Iris pigment epithelial cell (primary cell): ENCODE measurements at places on chromosomes 6 and 20.

DNA sequence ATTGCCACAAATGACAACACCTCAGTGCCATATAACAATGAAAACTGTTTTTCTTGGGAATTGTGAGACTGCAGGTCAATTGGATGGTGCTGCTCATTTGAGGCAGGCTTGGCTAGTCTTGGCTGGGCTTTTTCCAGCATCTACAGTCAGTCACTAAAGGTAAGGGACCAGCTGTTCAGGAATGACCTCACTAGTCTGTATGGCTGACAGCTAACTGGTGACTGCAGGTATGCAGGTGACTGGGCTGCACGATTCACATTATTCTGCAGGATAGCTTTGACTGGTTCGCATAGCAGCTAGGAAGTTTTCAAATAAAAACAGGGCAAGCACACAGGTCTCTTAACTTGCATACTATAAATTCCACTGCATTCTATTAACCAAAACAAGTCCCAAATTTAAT lies 22.1 kb upstream of the HMGCLL1 start:
- no peak for DNase-seq

DNA sequence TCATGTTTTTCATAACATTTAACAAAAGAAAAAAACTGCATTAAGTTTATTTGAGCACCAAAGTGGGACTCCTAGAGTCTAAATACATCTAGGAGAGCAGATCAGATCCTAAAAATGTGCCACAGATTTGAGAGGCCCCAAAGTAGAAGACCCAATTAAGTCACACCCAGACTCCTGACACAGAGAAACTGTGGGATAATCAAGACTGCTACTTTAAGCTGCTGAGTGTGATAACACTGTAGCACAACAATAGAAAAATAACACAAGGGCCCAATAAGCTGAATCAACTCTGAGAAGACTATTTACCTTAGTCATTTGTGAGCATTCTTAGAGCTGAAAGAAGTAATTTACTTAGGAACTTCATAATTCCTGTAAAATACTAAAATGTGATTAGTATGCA lies 26.0 kb downstream of the TRDN start:
- DNase-seq: no peak

GRCh38 chr6:35065870-35066269 lies 75.3 kb downstream of the TCP11 start:
- DNase-seq: no peak

GRCh38 chr6:97305414-97306066 lies 22.5 kb upstream of the MMS22L start:
- no peak for DNase-seq

DNA sequence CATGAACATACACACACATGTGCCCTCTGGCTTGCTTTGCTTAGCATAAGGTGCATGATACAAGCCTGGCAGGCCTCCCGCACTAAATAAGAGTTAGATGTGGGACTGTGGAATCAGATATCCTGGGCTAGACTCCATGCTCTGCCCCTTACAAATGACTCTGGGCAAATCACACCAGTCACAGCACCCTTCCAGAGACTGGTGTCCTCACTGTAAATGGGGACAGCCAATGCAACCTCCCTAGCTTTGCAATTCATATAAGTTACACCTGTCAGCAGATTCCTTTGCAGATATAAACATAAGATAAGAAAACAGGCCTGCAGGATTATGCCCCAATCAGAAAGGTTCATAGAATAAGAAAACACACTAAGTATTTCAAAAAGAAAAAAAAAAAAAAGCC lies 174.1 kb downstream of the PTPRT start:
- no peak for DNase-seq

DNA sequence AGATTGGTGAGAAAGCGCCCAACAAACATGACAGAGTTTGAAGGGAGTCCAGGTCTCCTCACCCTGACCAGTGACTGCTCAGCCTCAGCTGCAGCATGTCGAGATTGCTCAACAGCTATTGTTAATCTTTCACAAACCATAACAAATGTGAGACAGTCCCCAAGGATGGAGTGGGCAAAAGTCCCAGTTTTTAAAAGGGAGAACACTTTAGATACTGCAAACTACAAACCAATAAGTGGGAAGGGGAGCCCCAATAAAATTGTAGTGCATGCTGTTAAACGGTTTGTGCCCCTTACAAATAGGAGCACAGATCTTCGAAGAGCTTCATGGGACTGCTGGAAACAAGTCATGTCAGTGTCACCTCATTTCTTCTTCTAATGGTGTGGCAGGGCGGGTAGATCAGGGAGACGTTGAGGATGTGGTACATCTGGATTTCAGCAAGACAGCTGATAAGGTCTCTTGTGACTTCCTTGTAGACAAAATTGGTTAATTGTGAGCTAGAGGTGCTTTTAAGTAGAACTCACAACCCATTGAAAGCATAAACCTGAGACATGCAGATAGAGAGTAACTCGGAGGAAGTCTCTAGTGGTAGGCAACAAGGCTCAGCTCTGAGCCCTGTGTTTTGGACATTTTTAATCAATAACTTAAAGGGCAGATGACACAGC lies 134.0 kb upstream of the ARMC2 start:
- DNase-seq: peak; percentile 45

GRCh38 chr6:140446241-140446640 lies 1071.8 kb upstream of the CITED2 start:
- DNase-seq: no peak

DNA sequence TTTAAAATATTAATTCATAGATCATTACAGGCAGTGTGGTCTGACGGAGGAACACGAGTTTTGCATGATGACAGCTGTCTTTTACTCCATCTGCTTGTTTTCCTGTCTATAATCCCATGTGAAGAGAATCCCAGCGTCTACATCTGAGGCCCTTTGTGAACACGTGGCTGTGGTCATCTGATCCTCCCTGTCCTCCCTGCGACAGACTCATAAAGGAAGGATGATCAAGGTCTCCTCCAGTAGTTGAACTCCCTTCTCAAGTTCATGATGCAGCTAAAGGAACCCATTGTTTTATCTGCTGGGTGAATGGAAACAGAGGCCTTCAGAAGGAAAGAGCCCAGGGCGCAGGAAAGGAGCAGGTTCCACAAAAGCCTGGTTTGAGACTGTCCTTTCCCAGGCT lies 435.8 kb upstream of the JARID2 start:
- DNase-seq: no peak

DNA sequence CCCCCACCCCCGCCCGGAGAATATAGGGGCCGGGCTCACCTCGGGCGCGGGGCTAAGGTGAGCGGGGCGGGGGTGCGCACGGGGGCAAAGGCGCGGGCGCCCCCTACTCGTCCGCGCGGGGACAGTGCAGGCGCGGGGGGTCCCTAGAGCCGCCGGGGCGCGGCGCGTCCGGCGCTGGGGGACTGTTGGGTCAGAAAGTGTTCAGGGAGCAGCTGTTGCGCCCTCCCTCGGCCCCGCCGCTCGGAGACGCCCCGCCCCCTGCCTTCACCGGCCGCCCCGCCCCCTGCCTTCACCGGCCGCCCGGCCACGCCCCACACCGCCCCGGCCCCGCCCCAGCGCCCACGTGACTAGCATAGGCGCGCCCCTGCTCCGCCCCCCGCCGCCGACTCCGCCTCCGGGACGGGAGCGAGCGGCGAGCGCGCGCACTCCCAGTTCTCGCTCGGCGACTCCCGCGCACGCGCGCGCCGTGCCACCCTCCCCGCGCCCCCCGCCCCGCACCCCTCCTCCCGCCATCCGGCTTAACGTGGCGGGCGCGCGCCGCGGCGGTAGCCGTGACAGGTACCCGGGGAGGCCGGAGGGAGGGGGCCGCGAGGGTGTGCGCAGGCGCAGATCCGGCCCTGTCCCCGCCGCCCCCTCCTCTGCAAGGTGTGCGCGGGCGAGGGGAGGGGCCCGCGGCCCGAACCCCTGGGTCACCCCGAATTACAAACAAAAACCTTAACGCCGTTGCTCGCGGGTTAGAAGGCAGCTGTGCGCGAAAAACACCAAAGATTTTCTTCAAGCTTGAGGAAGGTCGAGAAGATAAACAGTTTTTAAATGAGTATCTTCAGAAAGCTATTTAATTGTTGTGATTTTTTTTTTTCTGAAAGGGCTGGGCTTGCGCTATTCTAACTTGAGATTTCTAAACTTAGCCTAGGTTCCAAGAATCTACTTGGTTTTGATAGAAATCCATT lies 704 bp upstream of the ZNF217 start:
- peak; percentile 91 for DNase-seq

- no peak for DNase-seq
Measured at GRCh38 chr6:62283365-62283764, 2.7 kb downstream of the KHDRBS2 start.

DNA sequence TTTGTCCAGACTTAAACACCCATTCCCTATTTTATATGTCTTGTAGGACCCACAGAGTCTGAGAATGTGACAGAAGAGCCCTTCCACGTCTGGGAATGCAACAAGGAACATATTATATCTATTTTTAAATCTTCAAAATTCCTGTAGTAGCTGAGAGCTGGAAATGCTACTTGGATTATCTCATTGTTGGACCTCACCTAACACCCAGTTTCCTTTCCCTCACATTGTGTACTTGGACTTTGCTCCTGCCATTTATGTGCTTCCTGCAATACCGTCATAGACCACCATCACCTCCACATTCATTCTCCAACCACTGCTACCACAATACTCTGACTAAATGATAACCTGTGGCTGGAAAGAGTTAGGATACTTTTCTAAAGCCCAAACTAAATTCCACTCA lies 335.4 kb downstream of the COL12A1 start:
- no peak for DNase-seq

DNA sequence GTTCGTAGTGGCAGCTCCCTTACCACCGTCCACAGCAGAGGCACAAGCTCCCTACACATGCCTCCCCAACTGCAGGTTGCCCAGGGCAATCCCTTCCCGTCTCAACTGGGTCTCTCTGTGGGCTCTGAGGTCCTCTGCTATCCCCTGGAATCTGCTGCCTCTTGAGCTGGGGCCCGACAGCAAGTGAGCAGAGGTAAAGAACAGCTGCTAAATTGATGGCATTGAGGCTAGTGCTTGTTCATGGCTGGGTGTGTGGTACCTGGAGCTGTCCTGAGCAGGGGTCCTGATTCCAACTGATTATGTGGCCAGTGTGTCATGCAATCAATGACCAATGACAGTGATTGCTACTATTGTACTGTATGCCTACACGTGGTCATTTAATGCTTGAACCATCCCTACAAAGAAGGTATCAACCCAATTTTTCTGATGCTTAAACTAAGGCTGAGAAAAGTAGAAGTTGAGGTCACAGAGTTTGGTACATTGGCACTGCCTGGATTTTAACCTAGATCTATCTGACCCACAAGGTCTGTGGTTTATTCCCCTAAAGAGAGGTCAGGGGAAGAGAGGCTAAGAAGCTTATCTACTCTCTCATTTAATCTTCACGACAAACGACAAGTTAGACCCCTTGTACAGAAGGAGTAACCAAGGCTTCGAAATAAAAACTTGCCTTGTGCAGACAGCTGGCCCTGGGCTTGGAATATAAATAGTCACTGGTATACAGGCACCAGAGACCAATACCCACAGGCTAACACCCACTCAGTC lies 41.1 kb downstream of the HNF4A start:
- no peak for DNase-seq

DNA sequence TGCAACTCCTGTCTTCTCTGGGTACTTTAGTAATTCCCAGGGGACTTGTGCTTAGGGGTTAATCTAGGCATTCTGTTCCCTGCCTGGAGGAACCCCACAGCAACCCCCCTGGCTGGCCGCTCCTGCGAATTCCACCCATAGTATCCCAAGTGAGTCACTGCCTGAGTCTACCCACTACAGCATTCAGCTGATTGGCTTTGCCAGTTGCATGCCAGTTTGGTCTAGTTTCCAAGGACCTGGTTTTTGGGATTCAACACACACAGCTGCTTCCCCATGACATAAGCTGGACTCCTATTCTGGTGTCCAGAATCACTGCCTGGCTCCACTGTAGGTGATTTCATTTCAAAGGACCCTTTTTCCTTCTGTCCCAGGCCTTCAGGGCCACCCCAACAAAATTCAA lies 40.3 kb downstream of the PLCG1 start:
- DNase-seq: peak; percentile 82

DNA sequence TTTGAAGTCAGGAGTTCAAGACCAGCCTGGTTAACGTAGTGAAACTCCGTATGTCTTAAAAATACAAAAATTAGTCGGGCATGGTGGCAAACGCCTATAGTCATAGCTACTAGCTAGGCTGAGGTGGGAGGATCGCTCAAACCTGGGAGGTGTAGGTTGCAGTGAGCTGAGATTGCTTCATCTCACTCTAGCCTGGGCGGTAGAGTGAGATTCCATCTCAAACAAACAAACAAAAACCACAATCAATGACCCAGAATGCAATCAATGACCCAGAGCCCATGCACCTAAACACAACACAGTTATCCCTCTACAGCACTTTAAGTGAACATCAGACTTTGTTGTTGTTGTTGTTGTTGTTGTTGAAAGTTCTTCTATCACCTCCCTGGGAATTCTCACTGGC lies 77.9 kb downstream of the MYB start:
- DNase-seq: no peak

- DNase-seq: no peak
Measured at GRCh38 chr6:137247724-137248123, 28.5 kb upstream of the IFNGR1 start.

DNA sequence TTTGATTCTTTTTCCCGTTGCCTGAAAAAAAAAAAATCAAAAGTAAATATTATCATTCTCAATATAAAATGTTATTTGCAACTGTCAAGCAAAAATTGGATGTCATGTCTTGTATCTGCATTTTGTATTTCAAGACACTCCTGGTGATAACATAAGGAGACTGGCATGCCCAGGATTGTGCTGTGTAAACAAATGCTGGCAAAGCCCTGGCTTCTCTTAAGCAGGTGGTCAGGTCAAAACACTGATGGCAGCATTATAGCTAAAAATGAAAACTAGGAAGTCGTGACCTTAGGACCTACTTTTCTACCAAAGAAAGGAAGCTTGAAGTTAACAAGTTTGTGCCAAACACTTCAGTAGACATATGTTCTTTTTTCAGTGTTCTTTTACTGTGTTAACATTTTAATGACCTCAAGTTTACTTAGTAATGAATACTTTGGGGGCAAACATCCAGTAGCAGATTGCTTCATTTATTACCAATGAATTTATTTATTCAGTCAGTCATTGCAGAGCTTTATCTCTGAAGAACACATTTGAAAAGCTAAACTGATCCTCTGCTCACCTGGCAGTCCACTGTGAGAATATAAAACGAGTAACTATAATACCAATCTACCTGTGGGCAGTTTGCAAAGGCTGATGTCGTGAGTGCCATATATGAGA lies 243.1 kb upstream of the FLRT3 start:
- DNase-seq: no peak
